ENCODE measurements at places on chromosomes 16 and 17. TPM values are rescaled to one million over a fixed set of nuclear protein-coding genes. Genes with fewer than 3 reads are reported as not detected.

DNA sequence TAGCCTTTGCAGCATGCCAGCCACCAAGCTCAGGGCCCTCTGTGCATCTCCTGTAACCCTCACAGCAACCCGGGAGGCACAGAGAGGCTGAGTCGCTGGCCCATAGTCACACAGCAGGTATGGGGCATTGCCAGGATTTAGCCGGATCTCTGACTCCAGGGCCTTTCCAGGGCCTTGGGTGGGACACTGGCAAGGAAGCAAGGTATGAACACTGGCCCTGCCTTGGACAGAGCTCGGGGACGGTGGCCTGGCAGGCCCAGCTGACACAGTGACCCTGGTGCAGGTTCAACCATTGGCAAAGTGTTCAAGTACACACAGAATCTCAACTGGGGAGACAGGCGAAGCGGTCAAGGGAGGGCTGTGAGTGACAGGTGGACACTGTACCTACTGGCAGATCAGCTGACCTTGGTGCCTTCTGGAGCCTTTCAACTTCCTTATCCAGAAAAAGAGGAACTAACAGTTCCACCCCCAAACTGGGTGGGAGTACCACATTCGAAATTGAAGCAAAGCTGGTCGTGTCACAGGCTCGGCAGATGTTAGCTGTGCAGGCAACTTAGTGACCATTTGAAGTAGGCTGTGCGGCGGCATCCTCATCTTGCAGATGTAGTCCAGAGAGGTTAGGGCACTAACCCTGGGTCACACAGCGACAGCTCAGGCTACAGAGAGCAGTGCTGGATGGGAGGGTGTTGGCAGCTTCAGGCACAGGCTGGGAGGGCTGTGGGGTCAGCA lies 287.4 kb downstream of the SEC14L1 start:
- H3K4me1 ChIP-seq = peaks cover 37% of the 10 kb centered on the region
- no peak overlapping the region for H3K4me3 ChIP-seq
- DNase-seq = no peak
- H3K27me3 ChIP-seq = no peaks in the 10 kb centered on the region
- no peaks in the 10 kb centered on the region for H3K36me3 ChIP-seq

- peaks cover 46% of the 10 kb centered on the region for H3K4me1 ChIP-seq
- no peaks in the 10 kb centered on the region for H3K27me3 ChIP-seq
- no peak for DNase-seq
- H3K36me3 ChIP-seq = no peaks in the 10 kb centered on the region
- H3K27ac ChIP-seq = peak overlapping the region; percentile 99
Observed at GRCh38 chr17:43171586-43172487, 823 bp downstream of the NBR1 start.

GRCh38 chr16:9007177-9007794 lies 43.6 kb upstream of the USP7 start:
- H3K27me3 ChIP-seq = no peaks in the 10 kb centered on the region
- H3K36me3 ChIP-seq = no peaks in the 10 kb centered on the region
- no peaks in the 10 kb centered on the region for H3K4me1 ChIP-seq
- no peak overlapping the region for H3K27ac ChIP-seq
- H3K4me3 ChIP-seq = no peak overlapping the region
- no peak for DNase-seq

- DNase-seq = no peak
- H3K4me1 ChIP-seq = peaks cover 66% of the 10 kb centered on the region
- H3K27me3 ChIP-seq = no peaks in the 10 kb centered on the region
Observed at GRCh38 chr16:67459861-67460150, 21.2 kb downstream of the ATP6V0D1 start.

GRCh38 chr17:42541041-42541833 lies 5.2 kb downstream of the NAGLU start:
- peaks cover 8% of the 10 kb centered on the region for H3K4me1 ChIP-seq
- no peak overlapping the region for H3K4me3 ChIP-seq
- H3K27ac ChIP-seq = peak overlapping the region; percentile 13
- no peak for DNase-seq
- peaks cover 4% of the 10 kb centered on the region for H3K36me3 ChIP-seq

GRCh38 chr17:64005734-64006167 lies 7.6 kb downstream of the PRR29 start:
- no peaks in the 10 kb centered on the region for H3K4me1 ChIP-seq
- no peak overlapping the region for H3K27ac ChIP-seq
- H3K4me3 ChIP-seq = no peak overlapping the region
- H3K36me3 ChIP-seq = no peaks in the 10 kb centered on the region
- no peaks in the 10 kb centered on the region for H3K27me3 ChIP-seq
- DNase-seq = no peak

DNA sequence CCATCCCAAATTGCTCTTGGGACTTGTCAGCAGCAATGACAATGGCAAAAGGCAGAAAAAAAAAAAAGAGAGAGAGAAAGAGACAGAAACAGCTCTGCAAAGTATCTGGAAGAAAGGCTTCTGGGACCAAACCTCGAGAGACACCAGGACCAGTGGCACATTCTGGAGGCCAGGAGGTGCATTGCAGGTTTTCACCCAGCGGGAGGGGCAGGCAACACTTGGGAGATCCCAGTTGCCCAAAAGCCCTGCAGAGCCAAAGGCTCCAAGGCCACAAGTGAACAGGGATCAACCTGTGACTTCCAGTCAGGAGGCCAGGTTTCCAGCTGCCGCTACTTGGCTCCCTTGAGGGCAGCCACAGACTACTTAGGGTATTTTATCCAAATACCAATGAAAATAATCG lies 110.8 kb upstream of the CDH5 start:
- no peaks in the 10 kb centered on the region for H3K27me3 ChIP-seq
- H3K36me3 ChIP-seq = no peaks in the 10 kb centered on the region
- H3K4me3 ChIP-seq = no peak overlapping the region
- no peak for DNase-seq

GRCh38 chr16:3129137-3130131 lies 5.4 kb upstream of the ZNF213 start:
- H3K36me3 ChIP-seq = no peaks in the 10 kb centered on the region
- DNase-seq = peak; percentile 81
- H3K27me3 ChIP-seq = no peaks in the 10 kb centered on the region
- peaks cover 31% of the 10 kb centered on the region for H3K4me1 ChIP-seq
- peak overlapping the region; percentile 37 for H3K4me3 ChIP-seq

DNA sequence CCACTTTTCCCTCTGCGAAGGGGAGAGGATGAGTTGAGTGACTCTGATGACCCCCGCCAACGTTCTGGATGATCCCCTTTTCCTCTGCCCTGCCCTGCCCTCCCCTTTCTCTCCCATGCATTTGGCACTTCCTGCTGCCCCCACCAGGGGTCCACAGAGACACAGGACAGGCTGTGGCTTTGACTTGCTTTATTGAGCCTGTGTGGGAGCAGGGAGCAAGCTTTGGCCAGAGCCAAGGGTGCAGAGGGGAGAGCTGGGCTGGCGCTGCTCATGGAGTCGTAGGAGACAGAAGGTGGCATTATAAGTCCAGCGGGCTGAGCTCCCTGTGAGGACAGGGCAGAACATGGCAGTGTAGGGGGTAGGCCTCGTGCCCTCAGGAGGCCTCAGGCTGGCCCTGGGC lies 1.6 kb downstream of the PPY start:
- no peak for DNase-seq
- no peak overlapping the region for H3K27ac ChIP-seq
- H3K27me3 ChIP-seq = no peaks in the 10 kb centered on the region

- no peak for DNase-seq
- no peak overlapping the region for H3K4me3 ChIP-seq
- H3K27ac ChIP-seq = no peak overlapping the region
- no peaks in the 10 kb centered on the region for H3K27me3 ChIP-seq
Observed at GRCh38 chr17:63880706-63881105, 1.0 kb downstream of the GH2 start.

- peak; percentile 70 for DNase-seq
- no peaks in the 10 kb centered on the region for H3K27me3 ChIP-seq
- H3K4me3 ChIP-seq = no peak overlapping the region
- H3K4me1 ChIP-seq = no peaks in the 10 kb centered on the region
- H3K27ac ChIP-seq = no peak overlapping the region
- H3K36me3 ChIP-seq = peaks cover 74% of the 10 kb centered on the region
Observed at GRCh38 chr17:13002761-13003453, 14.9 kb downstream of the ELAC2 start.

GRCh38 chr17:66146394-66146793 lies 45.5 kb downstream of the CEP112 start:
- no peaks in the 10 kb centered on the region for H3K4me1 ChIP-seq
- no peak overlapping the region for H3K27ac ChIP-seq
- H3K36me3 ChIP-seq = no peaks in the 10 kb centered on the region
- no peak overlapping the region for H3K4me3 ChIP-seq
- DNase-seq = no peak

DNA sequence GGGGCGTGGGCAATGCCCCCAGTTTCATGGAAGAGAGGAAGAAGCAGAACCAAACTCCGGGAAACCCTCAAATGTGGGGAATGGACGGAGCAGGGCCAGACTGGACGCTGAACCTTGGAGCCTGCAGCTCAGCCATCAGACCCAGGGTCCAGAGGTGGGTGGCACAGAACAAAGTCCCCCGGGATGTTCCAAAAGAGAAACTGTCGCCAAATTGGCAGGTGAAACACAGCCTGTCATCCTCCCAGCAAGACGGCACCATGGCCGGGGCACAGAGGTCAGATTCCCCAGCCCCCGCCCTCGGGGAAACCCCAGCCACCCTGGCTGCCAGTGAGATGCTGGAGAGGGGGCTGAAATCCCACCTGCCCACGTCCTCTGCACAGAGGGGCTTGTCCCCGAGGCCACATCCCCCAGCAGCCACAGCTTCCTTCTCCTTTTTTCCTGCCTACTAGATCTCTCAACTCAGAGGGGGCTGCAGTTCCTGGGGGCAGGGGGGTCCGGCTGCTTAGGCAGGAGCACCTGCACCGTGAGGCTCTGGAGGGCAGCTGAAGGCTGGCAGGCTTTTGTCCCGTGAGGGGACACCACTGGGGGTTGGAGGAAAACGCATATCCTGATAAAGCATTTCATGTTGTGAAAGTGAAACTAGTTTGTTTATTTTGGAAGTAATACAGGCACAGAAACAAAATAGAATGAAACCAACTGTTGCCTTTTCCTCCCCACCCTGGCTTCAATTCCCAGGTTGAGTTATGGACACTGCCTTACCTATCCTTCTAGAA lies 1.2 kb upstream of the SECTM1 start:
- no peaks in the 10 kb centered on the region for H3K27me3 ChIP-seq
- peaks cover 14% of the 10 kb centered on the region for H3K4me1 ChIP-seq
- no peak for DNase-seq
- H3K4me3 ChIP-seq = no peak overlapping the region
- no peak overlapping the region for H3K27ac ChIP-seq

DNA sequence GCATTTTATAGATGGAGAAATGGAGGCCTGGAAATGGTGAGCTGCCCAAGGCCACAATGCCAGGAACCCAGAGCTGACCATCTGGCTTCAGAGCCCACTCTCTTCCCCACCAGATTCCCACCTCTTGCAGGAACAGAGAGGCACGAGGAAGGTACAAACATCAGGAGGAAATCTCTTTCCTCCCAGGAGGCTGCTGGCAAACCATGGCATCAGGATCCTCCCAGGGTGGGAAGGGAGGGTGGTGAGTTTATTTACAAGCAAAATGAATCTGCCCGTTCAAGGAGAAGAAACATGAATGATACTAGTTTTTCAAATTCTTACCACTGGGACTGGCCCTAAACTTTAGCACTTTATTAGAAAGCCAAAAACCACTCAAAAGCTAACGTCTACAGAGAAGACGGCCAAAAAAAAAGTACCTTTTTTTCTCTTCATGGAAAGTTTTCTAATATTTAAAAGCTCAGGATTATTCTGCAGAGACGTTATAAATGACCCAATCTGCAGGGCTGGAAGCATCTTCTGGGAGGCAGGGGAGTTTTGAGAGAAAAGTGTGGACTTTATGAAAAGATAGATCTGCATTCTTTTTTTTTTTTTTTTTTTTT lies 79.1 kb downstream of the NXN start:
- H3K27me3 ChIP-seq = no peaks in the 10 kb centered on the region
- no peak overlapping the region for H3K4me3 ChIP-seq
- no peak overlapping the region for H3K27ac ChIP-seq
- no peaks in the 10 kb centered on the region for H3K4me1 ChIP-seq
- no peaks in the 10 kb centered on the region for H3K36me3 ChIP-seq
- no peak for DNase-seq

DNA sequence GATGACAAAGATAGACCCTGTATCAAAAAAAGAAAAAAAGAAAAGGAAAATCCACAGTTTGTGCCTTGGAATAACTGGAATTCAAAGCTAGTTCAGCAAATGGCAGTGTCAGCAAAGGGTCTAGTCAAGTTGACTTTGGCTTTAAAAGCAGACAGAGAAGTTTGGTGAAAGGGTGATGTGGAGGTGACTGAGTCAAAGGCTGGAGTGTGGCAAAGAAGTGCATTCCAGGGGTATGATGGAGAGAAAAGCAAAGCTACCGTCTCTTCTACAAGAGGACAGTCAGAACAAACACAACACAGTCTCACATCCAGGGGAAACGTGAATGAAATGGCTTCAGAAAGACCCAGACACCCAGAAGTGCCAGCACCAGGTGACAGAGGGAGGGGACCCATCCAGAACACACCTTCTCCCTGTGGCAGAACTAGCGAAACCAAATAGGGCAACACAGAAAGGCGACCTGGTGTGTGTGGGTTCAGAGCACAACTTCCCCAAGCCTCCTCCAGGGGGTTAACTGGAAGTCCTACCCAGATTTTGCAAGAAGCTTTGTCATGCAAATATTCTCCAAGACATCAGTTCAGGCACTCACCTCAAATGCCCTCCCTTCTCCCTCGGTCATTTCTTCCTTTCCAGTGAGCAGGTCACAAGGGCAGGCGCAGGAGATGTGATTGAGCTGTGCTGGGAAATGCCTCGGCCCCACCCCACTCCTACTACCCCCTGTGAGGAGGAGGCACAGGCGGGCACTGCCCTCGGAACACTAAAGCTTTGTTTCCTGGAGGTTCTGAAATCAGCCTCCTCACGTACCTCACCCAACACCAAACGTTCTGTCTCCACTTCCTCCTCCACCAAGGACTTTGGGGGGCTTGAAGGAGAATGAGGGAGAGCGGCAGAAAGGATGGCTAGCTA lies 481.9 kb downstream of the SOX9 start:
- H3K27me3 ChIP-seq = no peaks in the 10 kb centered on the region
- peak; percentile 49 for DNase-seq
- H3K4me1 ChIP-seq = no peaks in the 10 kb centered on the region

- H3K27ac ChIP-seq = no peak overlapping the region
- H3K4me3 ChIP-seq = no peak overlapping the region
- H3K36me3 ChIP-seq = no peaks in the 10 kb centered on the region
- no peaks in the 10 kb centered on the region for H3K27me3 ChIP-seq
- peak; percentile 32 for DNase-seq
- no peaks in the 10 kb centered on the region for H3K4me1 ChIP-seq
Observed at GRCh38 chr16:27109666-27110523, 43.2 kb downstream of the C16orf82 start.

DNA sequence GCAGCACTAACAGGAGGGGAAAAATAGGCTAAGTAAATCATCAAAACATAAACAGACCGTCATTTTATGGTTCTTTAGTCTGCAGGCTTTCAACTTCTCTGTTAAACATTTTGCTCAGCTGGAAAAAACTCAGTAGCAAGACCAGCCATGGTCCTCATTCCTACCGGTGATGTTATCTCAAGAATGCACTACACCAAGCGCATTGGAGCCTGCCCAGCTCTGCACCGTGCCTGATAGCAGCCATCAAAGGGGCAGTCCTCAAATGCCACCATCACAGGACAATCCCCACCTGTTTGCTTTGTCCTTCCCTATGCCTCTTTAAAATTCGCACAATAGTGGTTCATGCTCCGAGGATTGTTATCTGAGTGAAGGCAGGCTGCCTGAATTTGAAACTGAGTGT lies 181.5 kb upstream of the MON1B start:
- no peaks in the 10 kb centered on the region for H3K27me3 ChIP-seq
- no peak overlapping the region for H3K27ac ChIP-seq
- H3K36me3 ChIP-seq = no peaks in the 10 kb centered on the region

MAP2K6 gene
- total RNA-seq = 9.9 TPM

NUP85 gene
- 21.6 TPM for total RNA-seq

FAM234A gene
- 37.6 TPM for total RNA-seq

PDPK1 gene
- total RNA-seq = 32.8 TPM

TBC1D26 gene
- total RNA-seq = not detected

NATD1 gene
- total RNA-seq = 5.1 TPM

CARHSP1 gene
- 22.4 TPM for total RNA-seq

CCL7 gene
- total RNA-seq = not detected

Data from pancreas (tissue), 10 donors.